ENCODE measurements at places on chromosomes 7 and 10. TPM values are rescaled to one million over a fixed set of nuclear protein-coding genes. Genes with fewer than 3 reads are reported as not detected.

Gene DGKI
- total RNA-seq, result 17.7 TPM

Gene MMD2
- not detected for total RNA-seq

Gene AKR1C4
- not detected for total RNA-seq

Gene SKIDA1
- total RNA-seq, result 0.13 TPM

Gene MNX1
- total RNA-seq, result 1.8 TPM

Gene DLX6
- total RNA-seq, result not detected

Gene PEX1
- total RNA-seq, result 10.3 TPM

Gene WEE2
- not detected for total RNA-seq

Gene PHKG1
- 0.82 TPM for total RNA-seq

Gene EFCAB10
- not detected for total RNA-seq

Gene ADRA2A
- total RNA-seq, result not detected

Gene SLC25A40
- total RNA-seq, result 32.3 TPM

Gene OR6V1
- total RNA-seq, result not detected

Gene ZNF804B
- not detected for total RNA-seq

Gene UNC5B
- total RNA-seq, result 0.08 TPM

Gene DNAJC1
- total RNA-seq, result 20.2 TPM

Gene CCDC172
- not detected for total RNA-seq

Gene CYP26C1
- 0.08 TPM for total RNA-seq

Gene CYP3A7
- total RNA-seq, result not detected

Gene EPO
- not detected for total RNA-seq

Gene SYT15
- 0.51 TPM for total RNA-seq

Gene PKD2L1
- total RNA-seq, result 0.08 TPM

Gene VAX1
- total RNA-seq, result not detected

Gene CPA2
- total RNA-seq, result 1.9 TPM

Gene SDK1
- not detected for total RNA-seq

Gene SPDYE2
- total RNA-seq, result not detected

Gene TIMM23B
- total RNA-seq, result 23.8 TPM

Gene COBL
- total RNA-seq, result 0.21 TPM

Gene RPA3
- 101 TPM for total RNA-seq

Gene NCF1
- 146 TPM for total RNA-seq

Gene OR13A1
- 0.23 TPM for total RNA-seq

Gene HMX3
- 60.5 TPM for total RNA-seq

Gene PRLHR
- total RNA-seq, result not detected

Gene CFAP70
- total RNA-seq, result 0.51 TPM
